ENCODE measurements at places on chromosomes 1 and 21.

DNA sequence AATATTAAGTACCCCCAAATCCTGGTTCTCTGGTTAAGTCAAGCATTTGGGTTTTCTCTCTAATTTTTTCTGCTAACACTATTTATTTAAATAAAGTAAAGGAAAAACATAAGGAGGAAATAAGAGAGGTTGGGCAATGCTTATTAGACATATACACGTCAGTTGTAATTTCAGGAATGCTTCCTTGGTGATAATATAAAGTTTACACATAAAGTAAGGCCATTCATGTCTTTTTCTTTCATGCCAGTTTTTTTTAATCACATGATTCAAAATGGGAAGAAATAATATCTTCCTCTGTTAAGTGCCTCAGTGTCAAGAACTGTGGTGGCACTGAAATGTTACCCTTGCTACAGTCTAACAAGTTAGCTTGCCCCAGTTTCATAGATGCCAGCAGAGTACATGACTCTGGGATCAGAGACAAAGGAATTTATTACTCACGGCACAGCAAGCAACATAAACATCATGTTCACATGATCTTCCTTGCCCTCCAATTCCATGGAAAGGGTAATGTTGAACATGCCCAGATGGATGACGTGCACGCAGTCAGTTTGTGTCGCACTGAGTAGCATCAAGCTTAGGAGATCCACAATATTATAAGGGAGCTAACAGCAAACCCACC, 184.9 kb downstream of the PLA2G4A start:
- DNase-seq: no peak

DNA sequence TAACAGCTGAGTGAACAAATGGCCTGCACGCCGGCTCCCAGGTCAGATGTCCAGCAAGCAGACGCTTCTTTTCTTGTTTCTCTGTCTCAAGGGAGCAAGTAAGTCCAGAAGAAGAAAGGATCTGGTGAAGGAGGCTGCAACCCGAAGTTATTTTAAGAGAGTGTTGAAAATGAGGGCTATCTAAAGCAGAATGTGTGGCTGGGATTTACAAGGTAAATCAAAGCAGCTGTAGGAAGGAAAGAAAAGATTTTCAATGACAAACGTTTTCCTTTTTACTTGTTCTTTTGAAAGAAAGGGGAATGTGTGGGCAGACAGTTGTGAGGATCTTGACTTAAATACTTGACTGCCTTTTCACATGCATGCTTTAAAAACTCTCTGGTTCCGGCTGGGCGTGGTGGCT, 311.5 kb downstream of the KIF26B start:
- no peak for DNase-seq

- DNase-seq: no peak
Observed at GRCh38 chr1:243667591-243667990, 182.5 kb downstream of the AKT3 start.

DNA sequence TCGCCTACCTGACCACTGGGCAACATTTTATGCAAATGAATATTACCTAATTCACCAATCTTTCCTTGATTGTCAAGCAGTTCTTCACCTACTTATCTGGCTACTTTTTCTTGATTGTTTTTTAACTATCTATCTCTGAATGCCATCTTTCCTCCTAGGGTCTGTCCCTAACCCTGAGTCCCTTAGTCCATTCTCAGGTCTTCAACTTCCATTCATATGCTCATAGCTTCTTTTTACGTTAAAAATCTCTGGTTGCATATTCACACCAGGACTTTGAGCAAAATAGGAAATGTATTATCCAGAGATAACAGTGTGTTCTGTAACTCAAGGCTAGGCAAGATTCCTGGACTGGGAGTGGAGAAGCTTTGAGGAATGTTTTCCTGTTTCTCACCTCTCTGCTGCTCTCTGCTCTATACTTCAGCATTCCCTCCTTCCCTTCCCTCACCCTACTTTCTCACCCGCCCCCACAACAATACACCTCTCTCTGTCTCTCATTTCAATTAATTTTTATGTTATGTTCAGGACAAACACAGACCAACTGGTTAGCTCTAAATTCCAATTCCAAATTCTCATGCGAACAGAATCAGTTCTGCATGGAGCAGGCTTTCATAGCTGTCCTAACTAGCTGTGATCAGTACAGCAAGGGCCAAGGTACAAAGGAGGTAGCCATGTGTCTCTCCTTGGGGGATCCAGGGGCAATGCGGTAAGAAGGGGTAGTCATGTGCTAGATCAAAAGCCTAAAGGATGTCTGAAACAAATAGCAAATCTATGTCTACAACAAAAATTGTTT, 278.4 kb downstream of the USH2A start:
- no peak for DNase-seq

GRCh38 chr1:46547481-46548383, 3.7 kb downstream of the KNCN start:
- no peak for DNase-seq

DNA sequence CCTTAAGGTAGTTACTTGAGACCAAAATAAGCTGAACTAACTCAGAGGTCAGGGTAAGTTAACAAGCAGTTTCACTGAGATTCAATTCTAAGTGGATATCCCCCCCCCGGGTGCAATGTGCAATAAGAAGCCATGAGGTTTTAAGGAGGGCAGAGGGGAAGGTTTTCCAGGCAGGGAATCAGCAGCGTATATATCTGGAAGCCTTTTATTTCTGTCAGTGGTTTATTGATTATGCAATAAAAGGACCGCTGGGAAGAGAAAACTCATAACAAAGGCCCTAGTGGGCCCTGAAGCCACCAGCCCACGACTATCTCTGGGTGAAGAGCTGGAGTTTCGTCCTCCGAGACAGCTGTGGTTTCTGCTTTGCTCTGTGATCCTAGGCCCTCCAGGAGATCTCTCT, 53.1 kb upstream of the CTPS1 start:
- no peak for DNase-seq

GRCh38 chr1:91795591-91796389, 90.2 kb downstream of the TGFBR3 start:
- no peak for DNase-seq

DNA sequence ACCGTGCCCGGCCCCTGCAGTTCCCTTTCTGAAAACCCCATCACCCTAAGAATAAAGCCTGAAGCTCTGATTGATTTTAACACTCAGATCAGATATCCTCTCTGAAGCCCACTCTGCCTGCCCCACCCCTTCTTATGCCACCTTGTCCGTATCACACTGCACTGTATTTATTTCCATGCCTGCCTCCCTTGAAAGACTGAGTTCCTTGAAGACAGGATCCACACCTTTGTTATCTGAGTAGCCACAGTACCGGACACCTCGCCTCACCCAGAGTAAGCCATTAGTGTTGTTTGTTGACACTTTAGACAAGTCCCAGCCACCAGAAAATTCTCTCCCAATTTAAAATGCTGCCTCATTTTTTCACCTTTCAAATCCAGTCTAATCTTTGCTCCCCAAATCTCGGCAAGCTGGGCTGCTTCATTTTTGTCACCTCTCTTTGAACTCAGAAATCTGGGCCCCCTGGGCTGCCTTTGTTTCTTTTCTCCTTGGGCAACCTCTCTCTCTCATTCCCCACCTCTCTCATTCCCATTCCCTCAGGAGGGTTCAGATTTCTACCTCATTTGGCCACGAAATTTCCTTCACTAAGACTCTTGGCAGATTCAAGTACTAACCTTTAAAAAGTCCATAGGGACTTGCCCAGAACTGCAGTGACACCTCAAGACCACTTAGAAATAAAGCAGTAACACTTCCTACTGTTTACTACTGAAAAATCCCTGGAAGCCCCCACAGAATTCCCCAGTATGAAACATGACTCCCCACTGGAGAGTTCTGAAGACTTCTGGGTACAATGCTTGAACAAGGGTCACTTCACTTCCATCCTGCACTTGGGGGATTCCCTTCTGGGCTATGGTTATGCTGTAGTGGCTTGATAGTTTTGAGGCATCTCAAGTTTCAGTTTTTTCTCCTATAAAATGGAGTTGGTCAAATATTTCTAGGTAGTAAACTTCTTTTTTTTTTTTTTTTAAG, 8.7 kb upstream of the PPP1R15B start:
- DNase-seq: no peak

GRCh38 chr1:185446131-185446530, 129.1 kb upstream of the IVNS1ABP start:
- no peak for DNase-seq

DNA sequence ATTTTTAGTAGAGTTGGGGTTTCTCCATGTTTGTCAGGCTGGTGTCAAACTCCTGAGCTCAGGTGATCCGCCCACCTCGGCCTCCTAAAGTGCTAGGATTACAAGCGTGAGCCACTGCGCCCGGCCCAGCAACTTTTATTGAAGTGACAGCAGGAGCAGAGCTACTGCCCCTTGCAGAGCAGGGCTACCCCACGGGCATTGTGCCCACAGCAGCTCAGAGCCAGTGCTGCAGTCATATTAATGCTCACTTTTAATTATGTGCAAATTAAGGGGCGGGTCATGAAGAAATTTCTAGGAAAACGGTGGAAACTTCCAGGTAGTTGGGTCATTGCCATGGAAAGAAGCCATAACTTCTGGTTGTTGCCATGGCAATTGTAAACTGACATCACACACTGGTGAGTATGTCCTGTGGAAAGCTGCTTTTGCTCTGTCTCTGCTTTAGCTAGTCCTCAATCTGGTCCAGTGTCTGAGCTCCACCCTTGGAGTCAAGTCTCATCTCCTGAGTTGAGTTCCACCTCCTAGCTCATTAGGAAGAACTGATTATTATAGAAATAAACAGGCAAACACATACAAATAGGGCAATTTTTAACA, 127.3 kb upstream of the ADGRL4 start:
- no peak for DNase-seq

DNA sequence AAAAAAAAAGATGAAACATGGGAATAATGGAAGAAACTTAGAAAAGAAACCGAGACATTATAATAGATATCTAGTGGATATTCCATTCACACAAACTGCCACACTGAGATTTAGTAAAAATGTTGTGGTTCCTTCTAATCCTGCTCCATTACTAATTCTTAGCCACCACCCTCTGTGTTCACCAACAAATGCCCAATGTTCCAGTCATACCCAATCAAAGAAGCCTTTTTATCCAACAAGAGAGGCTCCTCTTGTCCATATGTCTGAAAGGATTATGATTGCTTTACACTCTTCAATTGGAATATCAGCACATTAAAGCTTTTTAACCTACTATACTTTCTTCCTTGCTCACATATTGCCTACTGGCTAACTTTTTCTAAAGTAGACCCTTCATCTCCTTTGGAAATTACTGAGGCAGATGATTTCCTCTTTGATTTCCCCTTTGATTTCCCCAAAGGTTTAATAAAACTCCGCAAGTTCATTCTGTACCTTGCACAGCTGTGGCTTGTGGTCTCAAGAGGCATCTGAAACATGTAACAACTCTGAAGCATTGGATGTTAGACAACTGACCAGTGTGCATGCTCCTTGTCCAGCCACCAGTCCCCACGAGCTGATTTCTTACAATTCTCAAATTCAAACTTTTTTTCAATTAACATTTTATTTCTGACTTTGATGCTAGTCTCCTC, 305.6 kb upstream of the LYPLAL1 start:
- no peak for DNase-seq

DNA sequence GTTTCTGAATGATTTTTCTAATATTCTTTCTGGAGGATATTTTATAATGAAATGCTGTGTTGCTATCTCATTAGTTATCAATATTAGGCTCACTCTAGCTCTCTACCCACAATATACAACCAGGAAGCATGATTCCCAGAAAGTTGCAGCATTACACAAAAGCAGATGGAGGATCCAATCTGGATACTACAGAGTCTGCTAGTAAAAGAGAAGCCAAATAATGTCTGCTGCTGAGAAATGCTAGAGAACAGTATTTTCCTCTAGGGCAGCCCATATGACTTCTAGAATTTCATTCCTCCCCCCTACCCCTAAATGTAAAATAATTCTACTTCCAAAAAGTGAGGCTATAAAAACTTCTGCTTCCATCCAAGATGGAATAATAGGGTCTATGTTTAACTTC, 239.8 kb downstream of the ZNF648 start:
- no peak for DNase-seq

DNA sequence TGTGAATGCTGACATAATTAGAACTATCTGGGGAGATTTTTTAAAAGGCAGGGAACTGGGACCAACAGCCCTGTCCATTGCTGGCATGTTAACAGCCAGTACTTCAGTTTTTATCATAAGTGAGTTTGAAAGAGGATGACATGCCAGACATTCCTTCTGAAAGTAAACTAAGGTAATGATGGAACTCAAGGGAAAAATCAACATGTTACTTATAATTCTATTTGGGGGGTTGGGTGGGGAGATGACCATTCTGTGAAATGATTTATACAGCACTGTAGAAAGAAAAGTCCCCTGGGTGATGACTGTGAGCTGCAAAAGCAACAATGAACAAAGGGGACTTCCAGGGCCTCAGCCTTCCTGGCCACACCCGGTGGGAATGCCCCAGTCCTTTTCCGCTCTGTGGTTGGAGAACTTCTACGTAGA, 5.4 kb upstream of the LAMC2 start:
- peak; percentile 8 for DNase-seq

All from activated CD4-positive, alpha-beta T cell treated with anti-CD3 and anti-CD28 coated beads, Interleukin-2, amount 50 U/mL, for 48 hours (primary cell).